D721Med (cell line): ENCODE measurements at places on chromosomes 5 and 9.

DNA sequence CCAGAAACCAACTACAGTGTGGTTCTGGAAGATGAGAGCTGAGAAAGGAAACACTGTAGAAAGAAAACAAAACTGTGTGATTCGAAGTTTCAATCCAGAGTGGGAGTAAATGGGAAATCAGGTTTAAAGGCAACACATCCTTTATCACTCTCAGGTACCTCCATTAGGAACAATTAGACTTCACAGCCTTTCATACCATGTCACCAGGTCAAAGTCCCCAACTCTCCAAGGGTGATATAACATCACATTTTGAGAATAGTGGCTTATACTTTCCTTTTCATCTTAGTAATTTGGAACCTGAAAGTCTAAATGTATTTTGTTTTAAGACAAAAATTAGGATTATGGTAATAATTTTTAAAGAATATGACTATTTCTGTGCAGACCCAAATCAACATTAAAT, 194.9 kb upstream of the WWC1 start:
- no peak for DNase-seq

- DNase-seq: no peak
Measured at GRCh38 chr5:123874600-123875201, 362.7 kb downstream of the CSNK1G3 start.

- no peak for DNase-seq
Measured at GRCh38 chr9:99073985-99074901, 30.7 kb upstream of the TGFBR1 start.

DNA sequence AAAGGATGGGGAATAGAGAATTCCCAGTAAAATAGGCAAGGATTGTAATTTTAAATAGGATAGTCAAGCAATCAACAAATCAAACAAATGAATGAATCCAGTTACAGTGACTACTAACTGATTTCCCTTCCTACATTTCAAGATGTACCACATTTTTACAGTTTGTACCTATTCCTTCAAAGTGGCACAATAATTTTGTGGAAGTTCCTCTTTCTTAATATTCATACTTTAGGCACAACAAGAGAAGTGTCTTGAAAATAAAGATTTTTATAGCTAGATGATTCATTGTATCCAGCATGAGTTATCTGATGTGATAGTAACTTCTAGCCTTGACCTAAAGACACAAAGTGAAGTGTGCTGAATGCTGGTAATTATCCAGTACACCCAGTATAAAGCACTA, 122.2 kb upstream of the ACOT12 start:
- DNase-seq: no peak

GRCh38 chr9:31418419-31418818, 966.0 kb upstream of the ACO1 start:
- no peak for DNase-seq

GRCh38 chr5:75002271-75002670, 50.1 kb downstream of the GCNT4 start:
- DNase-seq: no peak

- no peak for DNase-seq
Measured at GRCh38 chr5:178201221-178201926, 3.0 kb upstream of the HNRNPAB start.

- no peak for DNase-seq
Measured at GRCh38 chr5:91176288-91177016, 206.7 kb downstream of the ARRDC3 start.

DNA sequence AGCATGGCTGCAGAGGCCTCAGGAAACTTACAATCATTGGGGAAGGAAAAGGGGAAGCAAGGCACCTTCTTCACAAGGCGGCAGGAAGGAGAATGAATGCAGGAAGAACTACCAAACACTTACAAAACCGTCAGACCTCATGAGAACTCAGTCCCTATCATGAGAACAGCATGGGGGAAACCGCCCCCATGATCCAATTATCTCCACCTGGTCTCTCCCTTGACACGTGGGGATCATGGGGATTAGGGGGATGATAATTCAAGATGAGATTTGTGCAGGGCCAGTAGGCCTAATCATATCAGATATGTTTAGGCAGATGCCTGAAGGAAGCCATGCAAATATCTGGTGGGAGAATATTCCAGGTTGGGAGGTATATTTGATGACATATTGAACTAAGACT, 1176.4 kb upstream of the CDH18 start:
- DNase-seq: no peak

GRCh38 chr5:122532035-122532434, 220.0 kb downstream of the SNCAIP start:
- DNase-seq: no peak
